NCI-H1417 treated with DMSO at 0.1 percent for 48 hours (cell line): ENCODE measurements at places on chromosomes 12 and 14.

- no peak for DNase-seq
These were observed 71.3 kb downstream of the PDE3A start for GRCh38 chr12:20439626-20440025.

- DNase-seq: no peak
These were observed 1.2 kb upstream of the GOLGA5 start for GRCh38 chr14:92792885-92793284.

DNA sequence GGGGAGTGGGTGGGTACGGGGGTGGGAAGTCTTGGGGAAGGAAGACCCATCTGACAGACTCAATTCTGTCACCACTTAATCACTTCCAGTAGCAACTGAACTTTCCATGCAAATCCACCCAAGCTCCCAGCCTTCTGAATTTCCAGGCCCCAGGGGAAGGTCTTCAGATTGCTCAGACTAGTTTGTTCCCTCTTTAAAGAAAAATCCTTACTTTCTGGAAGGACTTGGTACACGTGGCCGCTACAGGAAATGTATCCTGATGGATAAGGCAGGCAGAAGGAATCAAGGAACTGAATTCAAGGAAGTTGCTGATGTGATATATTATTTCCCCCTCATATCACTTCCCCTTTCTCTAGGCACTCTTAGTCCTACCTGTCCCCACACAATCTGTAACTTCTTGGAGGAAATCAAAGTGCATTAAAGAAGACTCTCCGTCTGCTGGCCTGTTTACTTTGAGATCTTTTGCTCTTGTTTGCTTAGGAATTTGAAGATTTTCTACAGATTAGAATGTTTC, 6.4 kb downstream of the NFKBIA start:
- DNase-seq: no peak

DNA sequence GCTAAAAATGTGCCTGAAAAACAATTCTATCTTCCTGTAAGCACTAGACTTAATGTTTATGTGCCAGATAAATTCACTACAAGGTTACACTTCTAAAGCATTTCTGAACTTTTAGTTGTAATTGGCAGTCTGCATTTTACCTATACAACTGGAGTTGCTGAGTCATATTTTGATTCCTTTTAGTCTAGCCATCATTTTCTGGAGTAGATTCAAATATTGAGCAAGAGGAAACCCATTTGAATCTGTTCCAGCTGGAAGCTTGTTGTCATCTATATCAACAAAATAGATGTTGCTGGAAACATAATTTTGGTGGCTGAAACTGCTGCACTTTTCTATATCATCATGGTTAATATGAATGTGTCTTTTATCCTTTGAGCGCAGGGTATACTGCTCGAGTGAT, 122.2 kb upstream of the CCDC175 start:
- DNase-seq: no peak

DNA sequence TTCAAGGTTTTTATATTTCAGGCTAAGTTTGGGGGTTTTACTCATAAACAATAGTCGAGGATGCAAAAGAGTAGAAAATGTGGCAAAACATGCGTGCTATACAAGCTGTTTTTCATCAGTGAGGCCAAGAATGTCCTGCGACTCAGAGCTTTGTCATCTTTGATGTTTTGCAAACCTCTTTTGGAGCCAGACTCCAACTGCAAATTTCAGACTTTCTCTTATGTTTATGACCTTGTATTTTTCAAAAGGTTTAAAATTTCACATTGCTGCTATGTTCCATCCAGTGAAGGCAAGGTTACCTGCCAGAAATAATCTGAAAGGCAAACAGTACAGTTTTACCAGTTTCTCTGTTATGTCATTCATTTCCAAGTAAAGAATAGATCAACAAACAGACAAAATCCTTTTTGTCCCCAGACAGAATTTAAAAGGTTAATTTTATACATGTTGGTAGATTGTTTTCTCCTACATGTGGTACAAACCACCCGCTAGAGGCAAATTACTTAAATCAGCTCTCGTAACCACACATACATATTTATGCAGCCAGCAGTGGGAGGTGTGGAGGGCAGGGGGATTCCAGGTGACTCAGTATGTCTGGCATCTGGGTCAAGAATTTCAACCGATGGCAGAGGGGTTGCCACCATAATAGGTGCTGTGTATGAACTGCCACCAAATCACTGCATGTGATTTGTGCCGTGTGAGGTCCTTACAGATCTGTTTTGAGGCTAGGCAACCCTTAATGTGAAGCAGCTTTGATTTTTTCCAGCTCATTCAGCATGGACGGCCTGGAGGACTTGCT, 119.8 kb upstream of the CPM start:
- DNase-seq: no peak

DNA sequence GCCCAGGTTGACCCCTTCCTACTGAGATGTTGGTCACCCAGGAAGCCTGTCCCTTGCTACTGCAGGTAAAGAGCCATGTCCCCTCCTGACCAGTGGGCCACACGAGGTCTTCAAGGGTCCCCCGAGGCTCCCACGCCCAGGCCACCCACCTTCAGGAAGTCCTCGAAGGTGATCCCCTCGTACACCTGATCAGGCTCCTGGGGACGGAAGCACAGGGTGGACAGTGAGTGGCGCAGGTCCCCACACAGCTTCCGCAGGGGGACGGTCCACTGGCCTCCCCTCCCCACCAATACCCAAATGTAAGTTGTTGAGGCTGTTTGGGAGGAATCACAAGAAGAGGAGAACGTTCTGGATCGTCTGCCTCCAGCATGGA, 57.4 kb downstream of the TESC start:
- no peak for DNase-seq

DNA sequence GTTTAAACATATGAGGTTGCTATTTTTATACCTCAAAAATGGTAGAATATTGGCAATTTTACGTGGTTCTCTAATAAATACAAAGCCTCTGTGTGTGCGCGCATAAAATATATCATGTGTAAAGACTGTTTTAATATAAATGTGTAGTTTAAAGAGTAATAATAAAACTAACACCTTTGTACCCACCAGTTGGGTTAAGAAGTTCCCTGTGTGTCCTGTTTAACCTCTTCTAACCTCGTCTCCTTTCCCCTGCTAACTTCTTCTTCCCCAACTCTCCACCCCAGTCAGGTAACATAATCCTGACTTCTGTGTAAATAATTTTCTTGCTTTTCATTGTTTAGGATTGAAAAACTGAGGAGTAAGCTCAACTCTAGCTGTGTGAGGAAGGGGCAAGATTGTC, 47.6 kb upstream of the PSMA6 start:
- DNase-seq: no peak

DNA sequence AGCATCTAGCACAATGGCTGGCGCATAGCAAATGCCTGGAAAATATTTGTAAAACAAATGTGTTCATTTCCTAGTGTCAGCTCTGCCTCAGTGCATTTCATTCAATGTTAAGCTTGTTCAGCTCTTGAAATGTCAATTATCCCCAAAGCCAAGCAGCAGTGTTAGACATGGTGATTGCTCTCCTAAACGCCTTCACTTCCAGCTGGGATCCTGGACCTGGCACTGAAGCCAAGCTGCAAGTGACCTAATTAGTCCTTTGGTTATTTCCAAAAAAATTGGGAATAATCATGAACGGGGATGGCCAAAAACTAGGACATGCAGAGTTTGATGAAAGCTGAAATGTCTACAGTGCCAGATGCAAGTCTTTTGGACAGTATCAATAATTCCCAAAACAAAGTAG, 54.9 kb upstream of the MDGA2 start:
- DNase-seq: no peak

DNA sequence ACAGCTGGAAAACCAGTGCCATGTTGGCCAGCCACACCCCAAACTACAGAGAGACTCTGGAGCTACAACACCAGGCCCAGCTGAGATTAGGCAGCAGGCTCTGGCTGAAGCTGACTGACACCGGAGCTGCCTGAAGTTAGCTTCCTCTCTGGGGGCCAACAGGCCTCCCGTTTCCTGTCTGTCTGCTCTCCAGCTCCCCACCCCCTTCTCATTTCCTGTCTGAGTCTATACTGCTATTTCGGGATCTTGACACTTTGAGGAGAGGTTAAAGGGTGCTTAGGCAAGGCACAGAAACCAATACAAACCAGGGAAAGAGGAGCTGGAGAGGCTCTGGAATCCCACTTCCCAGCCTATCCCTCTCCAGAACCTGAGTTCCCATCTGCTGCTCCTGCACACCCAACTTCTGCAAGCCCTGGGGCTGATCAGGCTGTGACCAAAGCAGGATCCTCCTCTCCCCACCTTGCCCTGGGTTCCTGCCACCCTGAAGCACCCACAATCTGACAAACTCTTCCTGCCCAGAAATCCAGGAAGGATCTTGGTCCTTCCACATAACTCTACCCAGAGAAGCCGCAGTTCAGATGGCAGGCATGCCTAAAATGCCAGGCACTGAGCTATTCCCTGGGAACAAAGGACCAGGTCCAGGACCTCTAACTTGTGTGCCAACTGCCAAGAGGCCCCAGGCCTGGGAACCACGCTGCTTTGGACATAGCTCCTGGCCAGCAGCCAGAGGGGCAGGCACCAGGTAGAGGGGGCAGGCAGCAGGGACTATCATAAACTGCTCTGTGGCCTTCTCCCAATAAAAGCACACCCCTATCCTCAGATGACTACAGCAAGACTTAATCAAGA, 39.9 kb downstream of the PRPF40B start:
- no peak for DNase-seq

- DNase-seq: no peak
These were observed 131.2 kb downstream of the NUBPL start for GRCh38 chr14:31692376-31692781.

- DNase-seq: no peak
These were observed 7.7 kb upstream of the SERPINA6 start for GRCh38 chr14:94330857-94331256.

- no peak for DNase-seq
These were observed 201.5 kb upstream of the CAND1 start for GRCh38 chr12:67067453-67068203.

GRCh38 chr12:20183563-20183962, 184.8 kb upstream of the PDE3A start:
- DNase-seq: no peak

- DNase-seq: no peak
These were observed 1.1 kb upstream of the IRF9 start for GRCh38 chr14:24159777-24160498.

DNA sequence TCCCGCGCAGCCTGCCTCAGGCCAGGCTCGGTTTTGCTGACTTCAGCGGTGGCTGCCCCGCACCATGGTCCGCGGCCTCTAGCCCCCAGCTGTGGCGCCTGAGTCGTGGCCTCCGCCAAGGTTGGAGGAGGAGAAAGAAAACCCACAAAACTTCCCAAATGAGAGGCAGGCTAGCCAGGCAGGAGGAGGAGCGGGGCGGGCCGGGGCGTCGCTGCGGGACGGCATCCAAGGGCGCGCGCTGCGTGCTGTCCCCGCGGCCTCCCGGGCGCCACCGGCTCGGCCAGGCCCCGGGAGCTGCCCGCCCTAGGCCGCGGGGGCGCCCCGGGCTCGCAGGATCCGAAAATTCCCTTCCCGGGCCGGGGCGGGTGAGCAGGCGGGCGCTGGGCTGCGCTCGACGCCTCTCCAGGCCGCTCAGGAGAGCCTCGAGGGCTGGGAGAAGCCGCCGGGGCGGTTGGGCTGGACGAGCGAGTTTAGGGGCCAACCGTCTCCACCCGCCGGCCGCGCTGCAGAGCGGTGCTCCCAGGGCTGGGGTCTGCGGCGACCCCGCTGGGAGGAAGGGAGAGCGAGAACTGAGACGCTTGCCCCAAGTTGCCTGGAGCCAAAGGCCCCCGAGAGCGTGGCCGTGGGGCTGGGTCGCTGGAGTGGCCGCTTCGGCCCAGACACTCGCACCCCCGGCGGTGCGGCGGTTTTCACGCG, at the start of gene EFS:
EFS (minus strand) TSS at position 137 of the 696 bp plus-strand sequence. CDS start 147 bp downstream, outside the sequence.
- DNase-seq: no peak

DNA sequence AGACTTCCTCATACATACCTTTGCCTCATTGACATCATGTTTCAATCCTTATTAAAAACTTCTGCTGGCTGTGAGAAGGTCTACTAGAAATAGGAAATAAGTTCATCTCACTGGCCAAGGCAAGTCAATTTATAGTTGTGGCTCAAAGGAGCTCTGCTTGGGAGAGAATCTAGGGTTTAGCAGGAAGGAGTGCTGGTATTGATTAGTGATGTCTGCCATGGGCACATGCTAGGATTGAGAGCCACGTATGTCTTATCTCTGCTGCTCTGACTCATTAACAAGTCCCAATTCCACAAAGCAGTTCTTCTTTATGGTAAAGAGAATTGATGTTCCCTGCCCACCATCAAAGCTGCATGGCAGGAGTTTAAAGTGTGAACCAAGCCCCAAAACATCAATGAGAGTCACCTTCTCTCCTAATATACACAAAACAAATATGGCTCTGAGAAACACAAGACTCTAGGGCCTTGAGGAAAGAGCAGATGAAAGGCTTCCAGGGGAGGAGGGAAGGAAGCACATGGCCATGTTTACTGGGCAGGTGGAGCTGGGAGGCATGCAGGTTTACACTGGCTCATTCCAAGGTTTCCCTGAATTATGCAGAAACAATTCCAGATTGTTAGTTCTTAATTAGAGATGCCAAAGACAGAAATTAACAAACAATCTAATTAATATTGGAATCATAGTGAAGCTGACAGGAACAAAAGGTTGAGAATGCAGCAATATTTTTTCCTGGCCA, 931.9 kb upstream of the TMEM132C start:
- DNase-seq: no peak
